NCI-H1092 (cell line): ENCODE measurements at places on chromosomes 5 and 9.

DNA sequence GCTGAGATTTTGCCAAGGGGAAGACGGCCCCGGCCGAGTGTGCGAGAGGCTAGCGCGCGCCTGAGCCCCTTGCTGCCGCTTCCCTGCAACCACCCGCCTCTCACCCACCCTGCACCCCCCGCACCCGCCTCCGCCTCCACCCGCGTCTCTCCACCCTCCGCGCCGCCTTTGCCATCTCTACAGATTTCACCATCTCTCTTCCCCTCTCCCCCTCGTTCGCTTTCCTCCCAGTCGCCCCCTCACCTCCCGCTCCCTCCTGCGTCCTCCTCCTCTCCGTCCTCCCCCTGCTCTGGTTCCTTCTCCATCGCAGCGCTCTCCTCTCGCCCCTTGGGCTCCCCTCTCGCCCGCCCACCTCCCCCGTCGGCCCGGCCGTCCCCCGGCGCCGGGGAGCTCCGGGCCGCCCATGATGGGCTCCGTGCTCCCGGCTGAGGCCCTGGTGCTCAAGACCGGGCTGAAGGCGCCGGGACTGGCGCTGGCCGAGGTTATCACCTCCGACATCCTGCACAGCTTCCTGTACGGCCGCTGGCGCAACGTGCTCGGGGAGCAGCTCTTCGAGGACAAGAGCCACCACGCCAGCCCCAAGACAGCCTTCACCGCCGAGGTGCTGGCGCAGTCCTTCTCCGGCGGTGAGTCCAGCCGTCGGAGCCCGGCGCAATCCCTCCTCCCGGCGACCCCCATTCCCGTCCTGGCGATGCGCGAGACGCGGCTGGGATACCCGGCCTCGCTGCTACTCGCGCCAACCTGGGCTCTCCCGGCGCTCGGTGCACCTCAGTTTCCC, at the start of gene PRDM12:
TSS of gene PRDM12 (plus strand) at position 344 of the 778 bp plus-strand sequence. CDS start at position 404, 60 bp downstream.
- no peak for DNase-seq

DNA sequence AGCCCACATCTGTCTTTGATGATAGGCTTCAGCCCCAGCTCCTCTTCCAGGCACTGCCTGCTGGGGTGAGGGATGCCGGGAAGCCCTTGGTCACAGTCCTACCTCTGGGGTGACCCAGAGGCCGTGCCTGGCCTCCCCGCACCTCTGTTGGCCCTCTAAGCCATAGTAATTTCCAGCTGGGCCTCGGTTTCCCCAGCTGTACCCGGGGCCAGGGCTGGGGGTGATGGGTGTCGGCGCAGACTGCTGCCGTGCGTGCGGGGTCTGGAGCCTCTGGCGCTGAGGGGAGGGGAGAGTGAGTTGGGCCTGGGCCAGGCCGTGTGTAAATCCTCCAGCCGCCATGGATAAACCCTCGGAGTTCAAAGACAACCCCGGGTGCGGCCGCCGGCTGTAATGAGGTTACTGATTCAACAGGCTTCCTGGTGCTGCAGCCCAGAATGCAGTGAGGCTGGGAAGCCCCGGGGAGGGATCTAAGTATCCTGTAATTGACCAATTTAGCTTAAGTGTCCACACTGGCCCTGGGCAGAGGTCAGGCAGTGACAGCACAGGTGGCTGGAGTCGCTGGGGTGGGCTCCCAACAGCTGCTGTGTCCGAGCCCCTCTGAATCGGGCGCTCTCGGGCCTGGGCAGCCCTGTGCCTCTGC, 7.1 kb downstream of the RXRA start:
- peak; percentile 18 for DNase-seq

GRCh38 chr9:87227456-87227855, 270.2 kb upstream of the DAPK1 start:
- no peak for DNase-seq

DNA sequence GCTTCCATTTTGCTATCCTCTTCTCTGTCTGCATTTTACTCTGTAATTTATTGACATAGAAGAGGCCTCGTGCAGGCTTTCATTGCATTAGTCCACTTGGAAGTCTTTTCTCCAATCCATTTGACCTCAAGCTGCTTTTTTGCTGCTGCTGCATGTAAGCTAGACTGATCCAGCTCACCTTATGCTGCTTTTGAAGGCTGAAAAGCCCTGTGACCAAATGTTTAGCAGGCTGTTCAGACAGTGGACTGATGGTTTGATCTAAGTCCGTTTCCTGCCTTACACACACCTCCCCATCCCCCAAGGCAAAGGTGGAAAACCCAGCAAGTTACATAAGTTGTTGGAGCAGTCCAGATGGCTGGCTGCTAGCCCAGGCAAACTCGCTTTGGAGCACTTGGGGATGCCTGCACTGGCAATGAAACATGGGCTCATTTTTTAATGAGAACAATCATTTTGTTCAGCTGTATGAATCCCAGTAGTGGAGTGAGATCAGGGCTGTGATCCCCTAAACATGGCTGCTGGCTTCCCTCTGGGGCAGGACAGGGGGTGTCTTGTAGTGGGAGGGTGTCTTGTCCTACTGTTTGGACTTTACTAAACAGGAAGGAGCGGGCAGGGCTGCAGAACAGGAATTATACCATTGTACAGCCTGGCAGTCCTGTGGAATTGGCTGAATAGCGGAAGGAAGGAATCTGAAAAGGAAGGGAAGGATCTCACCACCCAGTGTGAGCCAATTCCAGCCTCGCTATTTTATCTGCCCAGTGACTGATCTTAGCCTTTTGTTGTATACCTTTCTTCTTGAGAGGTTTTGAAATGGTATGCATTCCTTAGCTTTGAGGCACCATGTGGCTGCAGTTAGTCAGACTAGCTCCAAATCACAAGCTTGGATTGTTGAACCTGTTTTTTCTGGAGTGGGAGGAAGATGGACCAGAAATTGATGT, 212.0 kb downstream of the ARHGAP26 start:
- no peak for DNase-seq

GRCh38 chr5:72394688-72395087, 74.5 kb downstream of the PTCD2 start:
- DNase-seq: no peak

GRCh38 chr5:92460505-92460904, 1077.4 kb upstream of the ARRDC3 start:
- DNase-seq: no peak

- DNase-seq: no peak
Measured at GRCh38 chr9:120733190-120733589, 18.9 kb upstream of the MEGF9 start.

DNA sequence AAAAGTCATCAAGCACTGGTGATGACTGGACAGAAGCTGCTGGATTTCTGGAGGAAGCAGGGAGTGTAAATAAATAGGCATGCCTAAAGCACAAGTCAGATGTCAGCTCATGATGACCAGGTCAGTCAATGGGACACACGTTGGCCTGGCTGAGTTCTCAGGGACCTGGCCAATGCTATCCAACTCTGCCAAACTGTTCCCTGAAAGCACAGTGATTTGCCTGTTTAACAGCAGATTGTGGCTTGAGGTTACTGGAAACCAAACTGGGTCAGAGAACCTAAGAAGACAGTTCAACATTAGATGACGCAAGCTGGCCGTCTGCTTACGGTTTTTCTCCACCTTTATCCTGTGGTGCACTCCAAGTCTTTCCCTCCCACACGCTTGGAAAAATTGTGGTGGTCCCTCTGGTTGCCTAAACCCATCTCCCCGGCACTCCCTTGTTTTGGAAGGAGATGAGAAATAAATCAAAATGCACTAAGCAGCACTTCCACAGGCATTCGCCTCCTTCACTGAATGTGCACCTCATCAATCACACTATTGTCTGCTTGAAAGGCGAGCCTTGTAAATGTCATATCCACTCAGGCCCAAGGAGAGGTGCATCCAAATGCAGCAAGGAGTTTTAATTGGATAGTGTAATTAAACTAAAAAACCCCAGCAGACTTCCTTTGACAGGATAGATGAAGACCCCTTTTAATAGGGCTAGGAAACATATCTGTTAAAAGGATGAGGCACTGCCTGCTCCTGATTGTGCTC, 199.4 kb downstream of the GAPVD1 start:
- no peak for DNase-seq

DNA sequence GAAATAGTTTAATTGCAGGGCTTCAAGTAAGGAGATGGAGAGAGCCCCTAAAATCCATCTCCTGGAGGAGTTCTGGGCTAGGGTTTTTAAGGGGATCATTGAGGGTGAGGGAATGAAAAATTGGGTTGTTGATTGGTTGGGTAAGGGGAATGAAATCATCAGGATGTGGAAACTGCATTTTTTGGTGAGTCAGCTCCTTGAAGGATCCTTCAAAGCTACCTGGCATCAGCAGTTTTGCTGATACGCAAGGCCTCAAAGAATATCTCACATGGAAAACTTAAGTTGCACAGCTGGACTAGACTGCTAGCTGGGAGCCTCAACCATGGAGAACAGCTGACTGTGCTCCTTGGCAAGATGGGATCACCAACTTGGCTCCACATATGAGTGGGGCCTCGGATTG, 136.7 kb downstream of the FGF10 start:
- DNase-seq: no peak

DNA sequence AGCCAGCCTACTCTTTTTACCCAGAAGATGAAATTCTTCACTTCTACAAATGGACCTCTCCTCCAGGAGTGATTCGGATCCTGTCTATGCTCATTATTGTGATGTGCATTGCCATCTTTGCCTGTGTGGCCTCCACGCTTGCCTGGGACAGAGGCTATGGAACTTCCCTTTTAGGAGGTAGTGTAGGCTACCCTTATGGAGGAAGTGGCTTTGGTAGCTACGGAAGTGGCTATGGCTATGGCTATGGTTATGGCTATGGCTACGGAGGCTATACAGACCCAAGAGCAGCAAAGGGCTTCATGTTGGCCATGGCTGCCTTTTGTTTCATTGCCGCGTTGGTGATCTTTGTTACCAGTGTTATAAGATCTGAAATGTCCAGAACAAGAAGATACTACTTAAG, 16.6 kb downstream of the OCLN start:
- no peak for DNase-seq

- no peak for DNase-seq
Measured at GRCh38 chr5:66174338-66174737, 30.2 kb downstream of the SREK1 start.

DNA sequence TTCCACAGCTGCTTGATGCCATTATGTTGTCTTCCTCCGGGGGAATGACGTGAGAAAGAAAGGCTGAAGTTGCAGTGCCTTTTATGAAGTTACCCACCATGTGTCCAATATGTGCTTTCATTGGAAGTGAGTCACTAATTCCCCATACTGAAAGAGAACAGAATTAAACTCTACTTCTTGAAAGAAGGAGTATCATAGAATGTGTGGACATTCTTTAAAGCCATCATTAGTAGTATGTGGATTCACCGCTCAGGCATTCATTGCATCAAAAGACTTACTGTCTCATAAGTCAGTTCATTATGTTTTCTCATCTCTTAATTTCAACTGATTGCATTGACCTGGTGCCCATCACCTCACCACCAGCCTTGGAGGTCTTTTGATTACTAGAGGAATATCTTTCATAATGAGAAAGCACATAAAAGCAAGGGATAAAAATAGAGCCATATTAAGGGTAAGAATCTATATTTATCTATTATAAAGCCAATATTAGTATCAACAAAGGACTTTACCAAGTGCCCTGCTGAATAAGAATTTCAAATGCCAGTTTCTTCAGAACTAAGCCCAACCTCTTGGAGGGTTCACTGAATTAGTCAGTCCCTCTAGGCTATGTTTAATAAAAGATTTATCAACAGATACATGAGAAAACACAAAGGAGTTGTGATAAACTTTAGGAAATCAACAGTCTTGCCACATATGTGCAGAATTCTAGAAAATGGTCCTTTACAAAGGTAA, 516.1 kb downstream of the NTRK2 start:
- no peak for DNase-seq
